ENCODE measurements at places on chromosomes 1 and 21.

DNA sequence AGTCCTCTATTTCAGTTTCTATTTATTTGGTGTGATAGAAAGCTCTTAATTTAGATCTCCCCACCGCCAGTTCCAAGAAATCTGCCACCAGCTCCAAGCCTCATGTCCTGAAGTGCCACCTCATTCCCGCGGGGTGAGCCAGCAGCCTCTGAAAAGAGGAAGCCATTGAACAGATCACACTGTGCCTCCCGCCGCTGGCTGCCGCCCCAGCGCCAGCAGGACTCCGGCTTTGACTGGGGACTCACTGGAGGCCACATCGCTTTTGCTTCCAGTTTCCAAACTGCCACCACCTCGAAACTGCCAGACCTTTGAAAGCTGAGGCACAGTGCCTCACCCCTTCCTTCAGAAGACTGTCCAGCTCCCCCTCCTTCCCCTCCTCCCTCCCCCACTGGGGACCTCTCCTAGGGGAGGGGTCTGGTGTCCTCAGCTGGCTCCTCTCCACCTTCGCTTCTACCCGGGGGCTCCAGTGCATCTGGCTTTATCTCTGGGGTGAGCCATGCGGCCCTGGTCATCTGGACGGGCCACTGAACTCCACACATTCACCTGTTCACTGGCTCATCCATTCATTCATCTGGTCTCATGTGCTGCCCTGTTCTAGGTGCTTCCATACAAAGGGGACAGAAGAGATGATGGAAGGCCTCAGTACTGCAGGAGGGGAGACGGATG is 58.9 kb downstream of the VPS26C start:
- no peaks in the 10 kb centered on the region for H3K27me3 ChIP-seq
- no peak overlapping the region for H3K4me3 ChIP-seq
- peak; percentile 68 for DNase-seq
- no peaks in the 10 kb centered on the region for H3K36me3 ChIP-seq

DNA sequence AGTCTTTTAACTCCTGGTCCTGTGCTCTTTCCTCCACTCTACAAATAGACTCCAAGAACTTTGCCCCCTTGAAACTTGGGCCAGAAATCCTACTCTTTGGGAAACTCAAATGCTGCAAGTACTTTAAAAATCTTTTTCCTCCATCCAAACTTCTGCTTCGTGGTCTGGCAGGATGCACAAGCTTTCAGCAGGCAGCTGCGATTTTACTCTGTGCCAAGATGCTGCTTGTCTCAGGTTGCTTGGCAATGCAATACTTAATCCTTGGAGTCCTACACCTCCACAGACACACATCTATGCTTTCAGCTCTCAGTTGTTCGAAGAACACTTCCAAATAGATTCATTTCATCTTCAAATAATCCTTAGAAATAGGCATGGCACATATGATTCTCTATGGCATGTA is 435.3 kb upstream of the USP24 start:
- H3K27ac ChIP-seq = no peak overlapping the region
- H3K4me3 ChIP-seq = no peak overlapping the region
- H3K27me3 ChIP-seq = no peaks in the 10 kb centered on the region

- no peaks in the 10 kb centered on the region for H3K27me3 ChIP-seq
- no peaks in the 10 kb centered on the region for H3K36me3 ChIP-seq
- DNase-seq = peak; percentile 10
- no peaks in the 10 kb centered on the region for H3K4me1 ChIP-seq
Measured at GRCh38 chr21:33268737-33269441, 2.7 kb downstream of the IL10RB start.

DNA sequence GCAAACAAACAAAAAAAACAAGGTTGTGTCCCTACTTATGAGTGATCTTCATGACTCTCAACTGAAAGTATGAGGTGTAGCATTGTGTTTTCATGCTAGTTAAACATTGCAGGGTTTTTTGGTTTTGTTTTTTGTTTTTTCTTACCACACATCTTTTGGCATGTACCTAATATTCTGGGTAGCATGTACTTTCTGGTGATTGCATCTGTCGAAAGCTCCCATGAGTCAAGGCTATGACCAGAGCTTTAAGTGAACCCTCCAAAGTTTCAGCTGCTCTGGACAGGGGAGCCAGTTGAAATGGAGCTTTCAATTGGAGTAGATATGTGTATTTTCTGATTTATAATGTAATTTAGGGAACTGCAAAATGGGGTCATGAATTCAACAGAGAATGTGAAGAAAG is 115.5 kb downstream of the KCNK2 start:
- H3K36me3 ChIP-seq = no peaks in the 10 kb centered on the region
- DNase-seq = no peak
- no peaks in the 10 kb centered on the region for H3K27me3 ChIP-seq
- no peaks in the 10 kb centered on the region for H3K4me1 ChIP-seq
- H3K27ac ChIP-seq = no peak overlapping the region
- no peak overlapping the region for H3K4me3 ChIP-seq

DNA sequence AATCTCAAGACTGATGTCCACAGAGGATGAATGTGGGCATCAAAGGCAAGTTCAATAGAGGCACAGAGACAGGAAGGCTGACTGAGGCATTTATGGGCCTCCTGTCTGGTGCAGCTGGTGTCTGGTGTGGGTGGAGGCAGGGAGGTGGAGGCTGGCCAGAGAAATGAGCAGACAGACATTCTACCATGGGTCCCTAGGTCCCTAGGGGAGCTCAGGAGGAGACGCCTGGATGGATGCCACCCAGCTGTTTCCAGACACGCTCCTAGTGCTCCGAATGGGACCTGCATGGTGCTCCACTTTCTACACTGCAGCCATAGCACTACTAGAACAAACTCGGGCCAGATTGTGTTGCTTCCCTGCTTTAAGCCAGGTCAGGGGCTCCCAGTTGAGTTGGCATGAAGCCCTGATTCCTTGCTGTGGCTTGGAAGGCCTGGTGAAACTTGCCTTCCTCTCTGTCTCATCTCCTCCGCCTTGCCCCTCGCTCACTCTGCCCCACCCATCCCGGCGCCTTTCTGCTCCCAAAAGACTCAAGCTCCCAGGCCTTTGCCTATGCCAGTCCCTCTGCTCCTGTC is 25.3 kb downstream of the PADI2 start:
- DNase-seq = no peak
- no peaks in the 10 kb centered on the region for H3K27me3 ChIP-seq
- H3K4me3 ChIP-seq = no peak overlapping the region
- H3K36me3 ChIP-seq = no peaks in the 10 kb centered on the region
- H3K4me1 ChIP-seq = peaks cover 6% of the 10 kb centered on the region
- no peak overlapping the region for H3K27ac ChIP-seq

All from kidney (tissue), 22 donors.